ENCODE measurements at places on chromosomes 4 and X. TPM values are rescaled to one million over a fixed set of nuclear protein-coding genes. Genes with fewer than 3 reads are reported as not detected.

Gene AR
- 12.7 TPM for total RNA-seq

Gene GPR173
- 3.2 TPM for total RNA-seq

Gene SHROOM3
- 25.0 TPM for total RNA-seq

Gene EPHA5
- total RNA-seq = 0.22 TPM

Gene SCARB2
- total RNA-seq = 114 TPM

Gene CXCL9
- total RNA-seq = 0.70 TPM

Gene TBC1D9
- total RNA-seq = 15.0 TPM

Gene GAGE12J
- not detected for total RNA-seq

Gene ANKRD50
- total RNA-seq = 16.1 TPM

Gene TRIM75
- not detected for total RNA-seq

Gene SCD5
- total RNA-seq = 2.1 TPM

Gene ZNF41
- 15.4 TPM for total RNA-seq

Gene RRH
- 0.22 TPM for total RNA-seq

Gene CLIC2
- total RNA-seq = 13.4 TPM

Data from cardiac septum (tissue), 1 donor.